Ascending aorta (tissue), 2 donors: ENCODE measurements at places on chromosomes 7 and 10.

DNA sequence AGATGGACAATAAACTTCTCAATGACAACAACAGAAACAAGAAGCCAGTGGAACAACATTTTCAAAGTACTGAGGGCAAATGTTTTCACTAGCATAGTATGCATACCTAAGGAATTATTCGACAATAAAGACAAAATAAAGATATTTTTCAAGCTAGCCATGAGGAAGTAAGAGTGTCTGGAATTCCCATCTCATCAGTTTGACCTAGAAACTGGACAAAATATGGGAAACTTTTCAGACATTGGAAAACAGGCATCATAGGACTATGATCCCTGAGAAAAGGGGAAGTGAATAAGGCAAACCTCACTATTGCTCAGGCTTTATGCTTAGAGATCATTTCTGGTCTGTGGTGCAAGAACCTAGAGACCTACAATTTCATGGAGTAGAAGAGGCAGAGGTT is 86.3 kb downstream of the OAT start:
- H3K27ac ChIP-seq, result peak overlapping the region; percentile 38
- H3K4me3 ChIP-seq, result no peak overlapping the region
- no peaks in the 10 kb centered on the region for H3K27me3 ChIP-seq
- H3K4me1 ChIP-seq, result peaks cover 30% of the 10 kb centered on the region

DNA sequence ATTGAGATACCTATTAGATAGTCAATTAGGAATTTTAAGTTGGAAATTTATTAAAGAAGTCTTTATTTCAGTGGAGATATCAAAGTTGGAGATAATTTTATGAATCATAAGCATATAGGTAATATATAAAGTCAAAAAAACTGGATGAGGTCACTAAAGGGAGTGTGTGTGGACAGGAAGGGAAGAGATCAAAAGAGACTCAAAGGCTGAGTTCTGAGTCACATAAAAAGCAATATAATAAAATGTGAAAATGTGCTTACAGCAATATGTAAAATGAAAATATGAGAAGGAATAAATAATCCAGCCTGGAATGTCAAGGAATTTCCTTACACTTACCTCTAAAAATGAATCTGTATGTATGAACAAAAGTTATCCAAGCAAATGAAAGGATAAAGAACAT is 583.3 kb upstream of the SORCS1 start:
- no peak overlapping the region for H3K27ac ChIP-seq
- no peak for DNase-seq
- H3K27me3 ChIP-seq, result no peaks in the 10 kb centered on the region

- DNase-seq, result no peak
- H3K4me1 ChIP-seq, result no peaks in the 10 kb centered on the region
- H3K27me3 ChIP-seq, result no peaks in the 10 kb centered on the region
- peaks cover 25% of the 10 kb centered on the region for H3K36me3 ChIP-seq
- no peak overlapping the region for H3K27ac ChIP-seq
- H3K4me3 ChIP-seq, result no peak overlapping the region
These were observed 84.5 kb downstream of the SND1 start for GRCh38 chr7:127736511-127736910.

- H3K27me3 ChIP-seq, result no peaks in the 10 kb centered on the region
- H3K4me3 ChIP-seq, result peak overlapping the region; percentile 86
- peak; percentile 59 for DNase-seq
- H3K4me1 ChIP-seq, result peaks cover 3% of the 10 kb centered on the region
These were observed 57.1 kb downstream of the ZNF467 start for GRCh38 chr7:149716007-149716931.

DNA sequence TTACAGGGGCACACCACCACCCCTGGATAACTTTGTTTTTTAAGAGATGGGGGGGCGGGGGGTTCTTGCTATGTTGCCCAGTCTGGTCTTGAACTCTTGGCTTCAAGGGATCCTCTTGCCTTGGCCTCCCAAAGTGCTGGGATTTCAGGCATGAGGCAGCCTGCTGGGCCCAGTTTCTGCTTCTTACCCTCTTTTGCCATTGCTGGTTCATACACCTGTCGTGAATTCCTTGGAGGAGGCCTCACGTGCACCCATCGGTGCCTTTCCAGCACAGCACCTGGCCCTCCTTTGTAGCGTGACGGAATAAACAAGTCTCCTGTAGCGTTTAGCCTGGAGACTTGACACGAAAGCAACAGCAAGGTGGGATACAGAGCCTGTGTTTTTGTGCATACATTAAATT is 75.5 kb downstream of the CARD11 start:
- DNase-seq, result no peak
- H3K4me3 ChIP-seq, result no peak overlapping the region
- H3K4me1 ChIP-seq, result no peaks in the 10 kb centered on the region
- no peak overlapping the region for H3K27ac ChIP-seq
- no peaks in the 10 kb centered on the region for H3K36me3 ChIP-seq

- no peak overlapping the region for H3K27ac ChIP-seq
- no peak overlapping the region for H3K4me3 ChIP-seq
- no peaks in the 10 kb centered on the region for H3K4me1 ChIP-seq
- H3K27me3 ChIP-seq, result no peaks in the 10 kb centered on the region
These were observed 127.6 kb downstream of the NEBL start for GRCh38 chr10:20769481-20769880.

DNA sequence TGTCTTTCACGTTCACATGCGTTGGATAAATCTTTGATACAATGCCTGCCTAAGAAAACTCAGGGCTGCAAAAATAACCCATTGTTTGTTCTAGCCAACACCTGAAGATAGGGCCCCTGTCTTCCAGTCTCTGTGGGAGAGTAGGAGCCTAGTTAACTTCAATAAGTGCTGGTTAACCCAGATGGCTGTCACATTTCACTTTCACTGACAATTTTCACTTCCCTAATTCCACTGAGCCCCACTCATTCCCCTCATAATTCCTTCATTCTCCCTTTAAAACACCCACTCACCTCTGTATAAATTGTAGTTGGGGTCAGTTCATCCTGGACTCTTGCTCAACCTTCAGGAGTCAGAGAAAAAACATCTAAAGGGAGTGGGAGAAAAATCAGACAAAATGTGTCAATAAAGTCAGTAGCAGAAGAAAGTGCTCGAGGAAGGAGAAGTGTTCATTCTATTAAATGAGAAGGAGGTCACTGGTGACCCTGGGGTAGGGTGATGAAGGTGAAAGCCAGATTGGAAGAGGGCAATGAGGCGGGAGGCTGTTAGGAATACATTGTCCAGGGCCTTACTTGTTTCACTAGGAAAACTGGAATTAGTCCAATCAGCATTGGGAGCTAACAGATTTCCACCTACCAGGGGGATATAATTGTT is 51.2 kb upstream of the ABI1 start:
- no peak for DNase-seq
- H3K27me3 ChIP-seq, result no peaks in the 10 kb centered on the region
- H3K4me1 ChIP-seq, result no peaks in the 10 kb centered on the region
- no peak overlapping the region for H3K4me3 ChIP-seq
- H3K36me3 ChIP-seq, result no peaks in the 10 kb centered on the region

- H3K36me3 ChIP-seq, result no peaks in the 10 kb centered on the region
- no peaks in the 10 kb centered on the region for H3K27me3 ChIP-seq
- H3K27ac ChIP-seq, result no peak overlapping the region
- no peaks in the 10 kb centered on the region for H3K4me1 ChIP-seq
- no peak overlapping the region for H3K4me3 ChIP-seq
- DNase-seq, result no peak
These were observed 161.7 kb upstream of the HPS1 start for GRCh38 chr10:98608411-98608810.

GRCh38 chr7:128827248-128827958 is 2.8 kb upstream of the FLNC start:
- H3K36me3 ChIP-seq, result no peaks in the 10 kb centered on the region
- H3K4me1 ChIP-seq, result peaks cover 5% of the 10 kb centered on the region
- peak overlapping the region; percentile 14 for H3K4me3 ChIP-seq
- DNase-seq, result peak; percentile 87

DNA sequence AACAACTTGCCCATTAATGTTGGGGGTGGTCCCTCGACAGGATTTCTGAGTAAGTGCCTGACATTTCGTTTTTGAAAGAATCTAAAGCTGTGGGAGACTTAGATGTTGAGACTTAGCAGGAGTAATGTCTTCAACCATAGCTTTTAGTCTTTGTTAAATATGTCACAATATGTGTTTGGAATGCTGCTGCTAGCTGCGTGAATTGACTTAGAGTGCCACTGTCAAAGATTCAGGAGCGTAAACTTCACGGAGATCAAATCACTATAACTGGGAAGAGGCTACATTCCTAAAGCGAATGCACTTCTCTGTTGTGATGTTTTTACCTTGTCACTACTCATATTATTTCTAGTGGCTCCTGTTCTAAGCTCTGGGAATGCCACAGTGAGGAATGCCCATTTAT is 91.3 kb upstream of the SAMD8 start:
- no peak overlapping the region for H3K4me3 ChIP-seq
- H3K36me3 ChIP-seq, result peaks cover 16% of the 10 kb centered on the region
- no peaks in the 10 kb centered on the region for H3K4me1 ChIP-seq
- H3K27me3 ChIP-seq, result no peaks in the 10 kb centered on the region

GRCh38 chr10:121112136-121112535 is 261.0 kb downstream of the WDR11 start:
- no peaks in the 10 kb centered on the region for H3K36me3 ChIP-seq
- DNase-seq, result no peak
- H3K4me1 ChIP-seq, result no peaks in the 10 kb centered on the region

DNA sequence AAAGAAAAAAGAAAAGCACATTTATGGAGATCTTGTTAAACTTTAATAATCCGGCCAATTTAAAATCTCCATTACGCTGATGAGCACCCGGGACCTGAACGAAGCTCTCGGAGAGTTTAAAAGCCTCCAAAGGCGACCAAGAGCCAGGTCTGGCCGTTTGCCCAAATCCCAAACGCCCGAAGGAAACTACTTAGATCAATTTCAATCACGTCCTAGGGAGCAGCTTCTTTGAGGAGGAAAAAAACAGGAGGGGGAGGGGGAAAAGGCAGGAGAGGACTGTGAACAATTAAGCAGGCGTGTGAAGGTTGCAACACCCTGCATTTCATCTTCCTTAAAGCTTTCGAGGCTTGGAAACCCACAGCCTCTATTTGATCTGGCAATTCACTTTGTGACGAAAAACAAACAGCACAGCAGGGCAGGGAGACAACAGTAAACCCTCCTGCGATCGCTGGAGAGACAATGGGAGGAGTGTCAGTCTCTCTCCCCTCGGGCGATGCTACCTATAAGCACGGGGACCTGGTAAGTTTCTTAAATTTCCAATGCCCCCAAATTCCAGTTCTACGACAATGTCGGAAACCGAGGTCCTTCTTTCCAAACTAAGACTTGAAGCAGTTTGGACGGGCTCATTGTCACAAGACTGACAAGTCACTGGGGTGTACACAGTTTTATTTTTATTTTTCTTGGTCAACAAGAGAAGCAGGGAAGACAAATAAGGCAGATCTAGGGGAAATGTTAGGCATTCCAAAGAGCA is 1.2 kb downstream of the KLF6 start:
- peak overlapping the region; percentile 100 for H3K27ac ChIP-seq
- peak overlapping the region; percentile 99 for H3K4me3 ChIP-seq
- H3K27me3 ChIP-seq, result no peaks in the 10 kb centered on the region
- peaks cover 50% of the 10 kb centered on the region for H3K36me3 ChIP-seq

DNA sequence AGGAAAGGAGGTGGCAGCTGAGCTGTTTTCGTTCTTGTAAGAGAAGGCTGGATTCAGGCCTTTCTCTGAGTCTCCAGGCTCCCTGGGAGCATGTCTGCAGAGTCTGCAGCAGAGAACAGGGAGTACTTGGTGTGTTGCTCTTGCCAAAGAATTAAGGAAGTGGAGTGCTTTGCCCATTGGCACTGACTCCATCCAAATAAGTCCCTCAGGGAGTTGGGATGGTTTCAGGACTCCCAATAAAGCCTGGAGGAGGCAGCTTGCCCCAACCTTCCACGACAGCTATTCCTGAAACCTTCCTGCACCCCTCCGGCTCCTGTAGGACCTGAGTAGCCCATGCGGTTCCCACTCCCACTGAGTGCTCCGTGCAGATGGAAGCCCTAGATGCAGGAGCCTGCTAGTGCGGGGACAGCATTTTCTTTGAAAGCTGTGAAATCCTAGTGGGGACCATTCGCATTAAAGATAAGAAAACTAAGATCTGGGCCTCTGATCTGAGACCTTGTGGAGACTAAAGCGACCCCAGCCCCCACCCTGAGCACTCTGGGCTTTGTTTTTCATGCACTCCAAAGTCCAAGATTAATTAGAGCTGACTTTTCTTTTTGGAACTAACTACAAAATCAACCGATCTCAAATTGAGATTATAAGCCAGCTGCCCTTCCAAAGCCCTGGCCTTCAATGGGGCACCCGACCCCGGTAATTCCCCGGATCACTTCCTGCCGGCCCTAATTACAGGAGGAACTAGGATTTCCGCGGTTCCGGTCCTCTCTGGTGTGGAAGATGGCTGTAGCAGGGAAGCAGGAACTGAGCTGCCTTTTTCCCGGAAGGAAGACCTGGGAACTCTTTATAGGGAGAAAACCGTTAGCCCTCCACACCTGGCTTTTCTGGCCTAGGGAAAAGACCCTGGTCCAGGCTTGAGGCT is 110.2 kb downstream of the COL13A1 start:
- H3K27ac ChIP-seq, result peak overlapping the region; percentile 74
- H3K36me3 ChIP-seq, result no peaks in the 10 kb centered on the region
- H3K27me3 ChIP-seq, result no peaks in the 10 kb centered on the region
- DNase-seq, result peak; percentile 33
- H3K4me3 ChIP-seq, result no peak overlapping the region
- peaks cover 22% of the 10 kb centered on the region for H3K4me1 ChIP-seq
